ENCODE measurements at places on chromosomes 1 and 21.

DNA sequence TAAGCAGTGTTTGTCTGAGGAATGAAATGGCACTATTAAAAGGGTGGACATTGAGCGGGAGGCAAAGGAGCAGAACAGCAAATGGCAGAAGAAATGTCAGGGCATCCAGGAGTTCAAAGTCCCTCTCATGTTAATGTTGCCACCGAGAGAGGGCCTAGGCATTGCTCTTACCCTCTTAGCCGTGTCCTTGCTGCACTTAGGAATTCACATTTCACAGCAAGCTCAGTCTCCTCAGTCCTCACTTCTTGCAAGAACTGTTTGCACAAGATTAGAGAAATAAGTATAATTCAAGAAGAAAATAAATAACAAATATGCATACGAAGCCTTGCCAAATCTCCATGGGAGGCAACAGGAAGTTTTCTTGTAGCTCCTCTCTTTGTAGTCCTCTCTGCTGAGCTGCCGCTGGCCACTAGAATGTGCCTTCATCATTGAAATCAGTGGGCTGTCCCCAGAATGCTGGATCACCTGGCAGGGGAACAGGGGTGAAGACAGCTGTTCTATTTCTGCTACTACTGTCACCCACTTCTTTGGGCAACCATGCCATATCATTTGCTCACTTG is 205.8 kb downstream of the ZNF326 start:
- DNase-seq, result no peak

DNA sequence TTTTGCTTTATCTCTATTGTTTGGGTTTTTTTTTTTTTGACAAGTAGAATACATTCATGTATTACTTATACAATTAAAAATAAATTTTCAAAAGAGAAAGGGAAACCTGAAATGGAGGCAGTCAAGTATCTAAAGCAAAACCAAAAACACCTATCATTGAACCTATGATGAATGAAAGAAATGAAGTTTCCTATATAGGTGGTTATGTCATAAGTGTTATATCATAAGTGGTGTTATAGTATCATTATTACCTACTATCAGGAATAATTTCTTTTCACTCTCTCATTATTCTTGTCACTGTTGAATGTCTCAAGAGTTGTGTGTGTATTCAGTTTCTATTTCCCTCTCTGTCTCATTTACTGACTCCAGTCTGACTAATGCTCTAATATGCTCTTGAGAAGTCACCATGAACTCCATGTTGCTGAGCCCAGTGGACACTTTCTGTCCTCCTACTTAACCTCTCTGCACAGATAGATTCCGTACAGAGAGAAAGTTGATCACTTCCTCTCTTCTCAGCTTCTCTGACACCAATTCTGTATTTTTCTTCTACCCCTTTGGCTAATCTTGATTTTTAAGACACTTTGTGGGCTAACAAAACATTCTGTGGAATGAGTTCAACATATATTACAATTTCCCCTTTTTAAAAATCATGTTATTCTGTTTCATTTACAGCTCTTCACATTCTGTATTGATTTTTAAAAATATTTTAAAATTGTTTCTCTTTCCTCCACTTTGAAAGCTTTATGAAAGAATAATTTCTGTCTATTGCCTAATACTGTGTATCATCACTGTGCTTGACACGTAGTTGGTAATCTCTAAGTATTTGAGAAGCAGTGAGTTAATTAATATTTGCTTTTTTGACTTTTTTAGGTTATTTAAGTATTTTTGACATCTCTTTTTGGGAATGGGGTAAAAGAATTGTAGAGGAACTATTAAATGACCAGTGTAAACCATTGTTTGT is 50.1 kb downstream of the RASAL2 start:
- no peak for DNase-seq

- DNase-seq, result no peak
Measured at GRCh38 chr21:14691914-14692313, 145.8 kb upstream of the SAMSN1 start.

- no peak for DNase-seq
Measured at GRCh38 chr1:163440090-163440489, 118.3 kb downstream of the NUF2 start.

GRCh38 chr21:17660452-17660851 is 47.8 kb upstream of the BTG3 start:
- DNase-seq, result peak; percentile 10

- no peak for DNase-seq
Measured at GRCh38 chr1:165893507-165893906, 66.1 kb downstream of the UCK2 start.

- no peak for DNase-seq
Measured at GRCh38 chr1:166258017-166258416, 91.2 kb upstream of the FAM78B start.

- DNase-seq, result no peak
Measured at GRCh38 chr21:45801989-45802388, 158.5 kb downstream of the PCBP3 start.

GRCh38 chr1:66606362-66607065 is 72.6 kb downstream of the SGIP1 start:
- DNase-seq, result no peak

GRCh38 chr1:43293896-43294760 is 6.7 kb upstream of the TIE1 start:
- DNase-seq, result peak; percentile 74

GRCh38 chr1:205258719-205259118 is 31.0 kb downstream of the TMCC2 start:
- peak; percentile 72 for DNase-seq

DNA sequence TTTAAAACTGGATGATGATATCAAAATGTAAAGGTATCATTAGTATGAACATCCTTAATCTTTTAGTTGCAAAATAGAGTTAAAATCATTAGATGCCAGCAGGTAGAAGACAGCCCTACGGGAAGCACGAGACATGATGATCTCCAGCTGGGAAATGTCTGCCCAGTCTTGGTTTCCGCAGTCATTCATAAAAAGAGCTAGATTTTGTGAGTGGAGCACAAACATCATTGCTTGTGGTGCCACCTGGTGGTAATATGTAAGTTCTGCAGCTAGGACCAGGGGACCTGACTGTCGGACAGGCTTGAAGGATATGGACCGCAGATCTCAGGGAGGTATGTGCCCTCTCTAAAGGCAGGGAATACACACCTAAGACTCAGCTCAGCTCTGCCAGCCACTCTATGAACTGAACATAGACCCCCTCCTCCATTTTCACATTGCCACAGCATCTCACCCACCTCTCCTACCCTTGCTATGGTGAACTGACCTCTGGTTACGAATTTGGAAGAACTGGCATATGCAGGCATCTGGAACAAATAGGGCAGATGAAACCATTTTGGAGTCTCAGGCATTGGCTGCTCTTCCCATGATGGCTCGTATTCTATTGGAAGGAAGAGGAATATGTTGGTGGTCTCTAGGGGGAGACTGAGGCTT is 9.2 kb downstream of the FCMR start:
- DNase-seq, result peak; percentile 89

GRCh38 chr1:72282271-72283021 is at the start of gene NEGR1:
Gene NEGR1, minus strand, starts transcription at chr1:72282539.
- peak; percentile 82 for DNase-seq

- no peak for DNase-seq
Measured at GRCh38 chr1:93979040-93979717, 69.9 kb upstream of the GCLM start.

DNA sequence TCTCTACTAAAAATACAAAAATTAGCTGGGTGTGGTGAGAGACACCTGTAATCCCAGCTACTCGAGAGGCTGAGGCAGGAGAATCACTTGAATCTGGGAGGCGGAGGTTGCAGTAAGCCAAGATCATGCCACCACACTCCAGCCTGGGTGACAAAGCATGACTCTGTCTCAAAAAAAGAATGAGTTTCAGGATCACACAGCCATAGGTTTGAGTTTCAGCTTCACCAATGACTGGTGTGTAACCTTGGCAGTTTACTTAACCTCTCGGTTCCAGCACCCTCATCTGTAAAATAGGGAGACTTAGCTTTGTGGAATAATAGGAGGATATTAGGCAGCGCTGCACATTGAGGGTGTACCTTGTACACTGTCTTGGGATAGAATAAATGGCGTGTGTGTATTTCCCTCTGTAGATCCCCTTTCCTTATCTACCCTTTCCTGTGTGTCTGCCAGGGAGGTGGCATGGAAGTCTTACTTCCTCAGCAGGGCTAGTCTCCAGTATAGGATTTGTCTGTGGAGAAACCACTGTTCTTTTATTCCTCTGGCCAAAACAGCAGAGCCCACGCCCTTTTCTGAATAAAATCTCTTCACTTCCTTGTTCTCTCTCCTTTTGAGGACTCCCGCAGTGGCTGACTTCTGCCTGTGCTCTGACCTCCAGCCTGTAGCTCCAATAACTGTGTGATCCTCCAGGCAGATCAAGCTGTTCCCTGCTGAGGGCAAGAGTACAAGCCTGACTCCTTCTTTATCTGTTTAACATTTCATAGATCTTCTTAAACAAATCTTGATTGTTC is 90.4 kb downstream of the HHAT start:
- no peak for DNase-seq

- no peak for DNase-seq
Measured at GRCh38 chr1:24285231-24285630, 33.9 kb upstream of the GRHL3 start.

DNA sequence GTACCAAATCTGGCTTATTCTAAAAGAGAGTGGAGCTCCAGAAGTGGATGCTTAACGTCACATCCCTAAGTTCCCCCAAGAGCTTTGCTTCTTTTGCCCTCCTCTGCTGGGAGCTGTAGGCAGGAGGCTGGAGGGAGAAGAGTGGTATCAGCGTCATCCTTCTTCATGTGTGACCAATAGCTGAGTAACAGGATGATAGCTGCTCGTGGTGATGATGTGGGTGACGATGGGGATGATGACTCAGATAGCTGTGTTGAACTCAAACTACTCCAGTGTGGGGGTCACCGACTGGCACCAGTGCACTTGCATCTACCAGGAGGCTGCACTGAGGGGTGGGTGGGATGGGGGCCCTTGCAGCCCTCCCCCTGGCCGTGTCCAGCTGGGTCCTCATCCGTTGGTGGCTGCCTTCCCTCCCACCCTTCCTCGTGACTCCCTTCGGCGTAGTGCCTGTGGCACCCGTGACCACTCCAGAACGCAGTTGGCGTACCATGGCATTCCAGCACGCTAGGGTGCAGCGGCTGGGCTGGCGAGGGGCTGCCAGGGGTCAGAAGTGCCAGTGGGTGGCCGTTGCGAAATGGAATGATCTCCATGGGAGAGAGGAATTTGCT is 1.1 kb downstream of the IGFN1 start:
- DNase-seq, result peak; percentile 90
